ENCODE measurements at places on chromosomes 6 and 20.

- peak; percentile 38 for DNase-seq
These were observed 1.6 kb upstream of the DBNDD2 start for GRCh38 chr20:45406260-45407066.

- DNase-seq, result no peak
These were observed 90.0 kb upstream of the SIRPA start for GRCh38 chr20:1805161-1805581.

GRCh38 chr6:7143476-7143974 is 35.8 kb downstream of the RREB1 start:
- no peak for DNase-seq

- DNase-seq, result no peak
These were observed 31.2 kb downstream of the TGM2 start for GRCh38 chr20:38133680-38134426.

GRCh38 chr6:139919107-139920026 is 544.9 kb upstream of the CITED2 start:
- DNase-seq, result no peak

DNA sequence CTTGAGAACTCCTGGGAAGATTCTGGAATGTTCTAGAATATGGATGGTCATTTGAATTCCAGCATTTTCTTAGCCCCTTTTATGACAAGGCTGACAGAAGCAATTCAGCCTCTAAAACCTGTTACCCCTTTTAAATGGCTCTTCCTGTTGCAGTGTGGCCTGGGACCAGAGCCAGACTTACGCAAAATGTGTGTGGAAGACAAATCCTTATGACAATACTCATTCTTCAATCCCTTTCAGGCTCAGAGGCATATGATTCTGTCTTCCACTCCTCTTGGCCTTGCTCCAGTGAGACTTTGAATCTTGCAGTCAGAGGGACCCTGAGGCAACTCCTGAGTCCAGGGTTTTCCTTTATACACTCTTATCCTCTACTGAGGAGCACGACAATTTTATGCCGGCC is 287.0 kb downstream of the CLIC5 start:
- no peak for DNase-seq

DNA sequence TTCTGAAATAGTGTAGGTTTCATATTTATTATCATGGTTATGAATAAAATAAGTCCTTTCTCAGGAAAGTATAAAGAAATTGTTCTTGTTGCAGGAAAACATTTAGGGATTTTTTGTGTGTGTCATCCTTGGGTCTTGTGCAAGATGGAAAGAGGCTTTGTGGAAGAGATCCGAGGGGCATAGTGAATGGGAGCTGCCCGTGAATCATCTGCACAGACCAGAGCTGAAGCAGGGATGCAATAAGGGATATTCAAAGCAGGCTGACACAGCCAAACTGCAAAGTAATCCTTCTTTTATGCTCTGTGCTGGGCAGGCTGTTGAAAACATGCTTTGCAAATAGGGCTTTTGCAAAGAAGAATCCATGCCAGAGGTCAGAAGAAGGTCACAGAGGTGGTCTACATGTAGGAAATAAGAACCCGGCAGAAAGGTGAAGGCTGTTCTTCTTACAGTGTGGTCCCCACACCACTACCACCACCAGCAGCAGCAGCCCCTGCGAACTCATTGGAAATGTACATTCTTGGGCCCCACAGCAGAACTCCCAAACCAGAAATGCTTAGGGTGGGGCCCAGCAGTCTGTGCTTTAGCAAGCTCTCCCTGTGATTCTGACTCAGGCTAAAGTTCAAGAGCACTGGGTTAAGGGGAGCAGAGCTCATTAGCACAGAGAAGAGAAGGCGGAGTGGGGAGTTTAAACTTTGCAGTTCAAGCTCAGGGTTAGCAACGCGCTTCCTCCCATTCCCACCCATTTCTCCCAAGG is 237.6 kb downstream of the QKI start:
- no peak for DNase-seq
